Lung (tissue), 17 donors: ENCODE measurements at places on chromosomes 7 and 10.

- H3K4me3 ChIP-seq: no peak overlapping the region
- no peaks in the 10 kb centered on the region for H3K4me1 ChIP-seq
- no peaks in the 10 kb centered on the region for H3K36me3 ChIP-seq
- H3K27me3 ChIP-seq: no peaks in the 10 kb centered on the region
These were observed 88.7 kb downstream of the MAD1L1 start for GRCh38 chr7:2143981-2144595.

- H3K27ac ChIP-seq: no peak overlapping the region
- DNase-seq: no peak
- no peaks in the 10 kb centered on the region for H3K36me3 ChIP-seq
- no peaks in the 10 kb centered on the region for H3K27me3 ChIP-seq
- no peaks in the 10 kb centered on the region for H3K4me1 ChIP-seq
These were observed 64.3 kb upstream of the RET start for GRCh38 chr10:43012578-43012977.

DNA sequence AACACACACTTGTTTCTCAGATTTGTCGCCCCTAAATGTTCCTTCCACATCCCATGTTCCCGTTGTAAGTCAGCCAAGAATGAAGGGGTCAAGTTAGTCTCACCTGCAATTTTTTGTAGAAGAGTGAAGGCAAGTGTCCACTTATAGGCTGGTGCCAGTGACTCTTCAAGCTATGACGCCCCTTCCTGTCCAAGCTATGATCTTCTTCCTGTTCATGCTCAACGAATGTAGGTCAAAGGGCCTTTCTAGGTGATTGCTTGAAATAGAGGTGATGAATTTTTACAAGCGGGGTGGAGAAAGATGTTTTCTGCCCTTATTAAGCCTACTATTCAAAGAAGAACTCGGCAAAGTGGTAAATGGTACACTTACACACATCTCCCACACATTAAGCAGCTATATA, 41.0 kb downstream of the CDK1 start:
- no peak for DNase-seq
- no peaks in the 10 kb centered on the region for H3K36me3 ChIP-seq
- H3K4me3 ChIP-seq: no peak overlapping the region
- H3K4me1 ChIP-seq: peaks cover 1% of the 10 kb centered on the region
- no peak overlapping the region for H3K27ac ChIP-seq
- no peaks in the 10 kb centered on the region for H3K27me3 ChIP-seq

DNA sequence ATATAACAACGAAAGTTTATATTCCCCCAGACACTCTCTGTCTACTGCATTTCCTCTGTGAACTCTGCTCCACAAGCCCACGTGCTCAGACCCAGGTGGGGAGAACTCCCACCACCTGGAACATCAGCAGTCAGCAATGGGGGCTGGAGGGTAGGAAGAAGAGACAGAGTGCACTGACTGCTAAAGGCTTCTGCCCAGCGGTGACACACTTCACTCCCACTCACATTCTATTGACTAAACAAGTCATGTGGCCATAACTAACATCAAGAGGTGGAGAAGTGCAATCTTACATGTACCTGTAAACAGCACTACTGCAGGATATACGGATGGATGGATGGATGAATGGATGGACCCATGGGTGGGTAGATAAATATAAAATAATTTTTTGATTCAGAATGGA, 122.2 kb downstream of the MPP7 start:
- no peak overlapping the region for H3K27ac ChIP-seq
- no peaks in the 10 kb centered on the region for H3K36me3 ChIP-seq
- no peak overlapping the region for H3K4me3 ChIP-seq
- DNase-seq: no peak
- H3K27me3 ChIP-seq: no peaks in the 10 kb centered on the region
- no peaks in the 10 kb centered on the region for H3K4me1 ChIP-seq

DNA sequence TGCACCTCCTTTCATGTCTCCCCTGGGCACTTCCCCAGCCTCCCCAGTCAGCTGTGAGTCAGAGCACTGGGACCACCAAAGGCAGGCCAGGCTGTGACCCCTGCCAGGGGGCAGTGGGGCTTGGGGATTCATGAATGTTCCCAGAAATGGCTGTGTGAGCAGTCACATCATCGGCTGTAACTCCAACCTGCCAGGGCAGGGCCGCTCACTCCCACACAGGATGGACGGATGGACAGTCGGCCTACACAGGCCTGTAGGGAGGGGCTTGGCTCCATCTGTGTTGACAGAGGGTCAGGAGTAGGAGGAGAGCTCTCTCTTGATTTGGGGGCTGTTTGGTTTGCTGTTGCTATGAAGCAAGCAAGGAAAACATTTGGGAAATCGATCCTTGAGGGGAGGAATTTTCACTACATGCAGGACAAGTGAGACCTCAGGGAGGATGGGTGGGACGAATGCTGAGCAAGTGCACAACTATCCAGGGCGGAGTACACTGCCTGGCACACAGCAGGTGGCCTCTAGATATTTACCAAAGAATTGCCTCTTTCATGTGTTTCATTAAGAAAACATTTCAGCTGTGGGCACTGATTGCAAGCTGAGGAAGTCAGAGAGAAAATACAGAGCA, 2.9 kb upstream of the IGFBP1 start:
- peaks cover 27% of the 10 kb centered on the region for H3K27me3 ChIP-seq
- DNase-seq: no peak
- H3K27ac ChIP-seq: no peak overlapping the region
- H3K4me1 ChIP-seq: peaks cover 8% of the 10 kb centered on the region
- H3K36me3 ChIP-seq: no peaks in the 10 kb centered on the region

DNA sequence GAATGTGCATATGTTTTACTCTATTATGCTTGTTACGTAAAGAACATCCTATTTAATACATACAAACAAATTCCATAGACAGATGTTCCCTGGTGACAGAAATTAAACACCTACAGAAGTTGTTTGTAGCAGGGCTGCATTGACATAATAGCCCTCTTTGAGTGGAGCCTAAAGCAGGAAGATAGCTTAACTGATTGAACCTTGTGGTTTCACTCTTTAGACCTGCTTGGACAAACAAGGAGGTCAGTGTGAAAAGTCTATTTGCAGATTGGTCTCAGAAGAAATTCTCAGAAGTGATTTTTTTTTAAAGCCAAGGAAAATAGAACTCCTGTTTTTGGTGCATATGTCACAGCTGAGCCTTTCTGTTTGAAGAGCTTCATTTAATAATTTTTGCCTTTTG, 121.3 kb downstream of the PPP1R9A start:
- no peaks in the 10 kb centered on the region for H3K27me3 ChIP-seq
- H3K36me3 ChIP-seq: no peaks in the 10 kb centered on the region
- H3K27ac ChIP-seq: no peak overlapping the region
- no peak for DNase-seq
- H3K4me3 ChIP-seq: no peak overlapping the region
- no peaks in the 10 kb centered on the region for H3K4me1 ChIP-seq

- no peaks in the 10 kb centered on the region for H3K36me3 ChIP-seq
- no peak overlapping the region for H3K27ac ChIP-seq
- no peaks in the 10 kb centered on the region for H3K4me1 ChIP-seq
- no peaks in the 10 kb centered on the region for H3K27me3 ChIP-seq
These were observed 21.0 kb downstream of the BLNK start for GRCh38 chr10:96250349-96250748.

DNA sequence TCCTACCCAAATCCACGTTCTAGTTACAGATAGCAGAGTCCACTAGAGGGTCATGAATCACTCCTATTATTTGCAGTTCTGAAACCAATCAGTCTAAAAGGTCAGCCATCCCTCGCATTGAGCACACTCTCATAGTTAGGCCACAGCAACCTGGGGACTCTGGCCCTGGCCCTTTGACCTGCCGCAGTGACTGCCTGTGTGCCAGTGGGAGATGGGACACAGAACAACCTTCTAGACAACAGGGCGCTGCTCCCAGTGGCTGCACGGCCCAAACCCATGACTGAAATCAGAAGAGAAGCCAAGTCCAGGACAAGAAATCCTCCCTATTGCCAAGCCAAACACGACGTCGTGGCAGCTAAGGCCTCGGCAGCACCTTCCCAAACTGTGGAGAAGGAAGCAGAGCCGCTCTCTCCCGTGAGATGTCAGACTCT, 158.5 kb downstream of the HERPUD2 start:
- no peak overlapping the region for H3K4me3 ChIP-seq
- H3K36me3 ChIP-seq: no peaks in the 10 kb centered on the region
- no peaks in the 10 kb centered on the region for H3K27me3 ChIP-seq
- H3K27ac ChIP-seq: no peak overlapping the region

GRCh38 chr7:138004046-138004445, 2.2 kb upstream of the CREB3L2 start:
- no peak overlapping the region for H3K27ac ChIP-seq
- H3K27me3 ChIP-seq: no peaks in the 10 kb centered on the region
- no peak for DNase-seq

GRCh38 chr7:16711730-16712129, 41.8 kb upstream of the TSPAN13 start:
- H3K4me3 ChIP-seq: no peak overlapping the region
- DNase-seq: no peak
- no peaks in the 10 kb centered on the region for H3K36me3 ChIP-seq
- no peaks in the 10 kb centered on the region for H3K27me3 ChIP-seq
- H3K27ac ChIP-seq: no peak overlapping the region

DNA sequence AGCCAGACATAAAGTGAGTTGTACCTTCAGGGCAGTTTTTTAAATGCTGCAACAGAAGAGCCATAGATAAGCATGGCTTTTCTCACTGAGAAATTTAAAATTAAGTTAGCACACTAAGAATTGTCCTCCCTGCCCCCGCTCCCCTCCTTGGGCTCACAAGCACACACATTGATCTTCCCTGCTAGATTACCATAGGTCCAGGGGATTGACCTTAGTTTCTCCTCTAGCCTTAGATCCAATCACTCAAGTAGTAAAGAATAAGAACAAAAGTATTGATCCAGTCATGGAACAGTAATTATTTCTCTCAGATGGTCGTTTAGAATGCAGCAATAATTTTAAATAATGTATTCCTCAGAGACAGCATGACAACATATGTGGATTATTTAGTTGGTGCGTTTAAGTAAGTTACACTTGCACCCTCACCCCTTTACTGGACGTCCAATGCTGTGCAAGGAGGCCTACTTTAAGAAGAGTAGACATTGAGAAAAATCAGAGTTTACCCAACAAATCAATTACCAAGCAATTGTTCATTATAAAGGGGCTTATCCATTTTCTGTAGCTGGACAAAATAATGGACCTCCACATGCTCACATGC, 683.5 kb upstream of the GALNT17 start:
- no peak for DNase-seq
- H3K4me1 ChIP-seq: no peaks in the 10 kb centered on the region
- H3K27ac ChIP-seq: no peak overlapping the region
- no peak overlapping the region for H3K4me3 ChIP-seq

DNA sequence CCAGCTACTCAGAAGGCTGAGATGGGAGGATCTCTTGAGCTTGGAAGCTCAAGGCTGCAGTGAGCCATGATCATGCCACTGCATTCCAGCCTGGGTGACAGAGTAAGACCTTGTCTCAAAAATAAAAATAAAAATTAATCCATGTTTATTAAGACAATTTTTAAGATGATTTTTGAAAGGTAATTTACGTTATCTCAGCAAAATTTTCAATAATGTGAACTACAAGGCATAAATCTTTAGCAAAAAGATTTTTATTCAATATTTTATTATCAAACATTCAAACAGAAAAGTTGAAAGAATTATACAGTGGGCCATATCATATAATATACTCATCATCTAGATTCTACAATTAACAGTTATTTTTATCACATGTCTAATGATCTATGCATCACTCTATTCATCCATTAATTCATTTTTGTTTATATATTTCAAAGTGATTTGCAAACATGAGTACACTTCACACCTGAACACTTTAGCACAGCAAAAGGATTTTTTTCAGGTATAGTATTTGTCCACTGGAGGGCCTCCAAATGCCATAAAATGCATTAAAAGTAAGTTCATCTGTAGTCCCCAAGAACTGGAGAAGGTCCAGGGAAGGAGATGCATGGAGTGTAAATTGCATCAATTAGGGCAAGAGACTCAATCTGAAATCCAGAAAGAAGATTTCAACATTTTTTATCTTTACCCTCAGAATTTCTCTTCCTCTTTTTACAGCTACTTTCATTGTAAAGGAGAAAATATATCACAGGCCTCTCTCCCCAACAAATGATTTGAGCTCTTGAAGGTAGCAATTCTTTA, 38.6 kb upstream of the RSBN1L start:
- no peak for DNase-seq
- no peak overlapping the region for H3K27ac ChIP-seq
- no peaks in the 10 kb centered on the region for H3K27me3 ChIP-seq
- H3K4me1 ChIP-seq: no peaks in the 10 kb centered on the region
- H3K4me3 ChIP-seq: no peak overlapping the region

GRCh38 chr10:60910543-60910942, 33.4 kb downstream of the RHOBTB1 start:
- H3K4me1 ChIP-seq: peaks cover 8% of the 10 kb centered on the region
- H3K36me3 ChIP-seq: peaks cover 23% of the 10 kb centered on the region
- no peak overlapping the region for H3K4me3 ChIP-seq
- H3K27ac ChIP-seq: no peak overlapping the region

DNA sequence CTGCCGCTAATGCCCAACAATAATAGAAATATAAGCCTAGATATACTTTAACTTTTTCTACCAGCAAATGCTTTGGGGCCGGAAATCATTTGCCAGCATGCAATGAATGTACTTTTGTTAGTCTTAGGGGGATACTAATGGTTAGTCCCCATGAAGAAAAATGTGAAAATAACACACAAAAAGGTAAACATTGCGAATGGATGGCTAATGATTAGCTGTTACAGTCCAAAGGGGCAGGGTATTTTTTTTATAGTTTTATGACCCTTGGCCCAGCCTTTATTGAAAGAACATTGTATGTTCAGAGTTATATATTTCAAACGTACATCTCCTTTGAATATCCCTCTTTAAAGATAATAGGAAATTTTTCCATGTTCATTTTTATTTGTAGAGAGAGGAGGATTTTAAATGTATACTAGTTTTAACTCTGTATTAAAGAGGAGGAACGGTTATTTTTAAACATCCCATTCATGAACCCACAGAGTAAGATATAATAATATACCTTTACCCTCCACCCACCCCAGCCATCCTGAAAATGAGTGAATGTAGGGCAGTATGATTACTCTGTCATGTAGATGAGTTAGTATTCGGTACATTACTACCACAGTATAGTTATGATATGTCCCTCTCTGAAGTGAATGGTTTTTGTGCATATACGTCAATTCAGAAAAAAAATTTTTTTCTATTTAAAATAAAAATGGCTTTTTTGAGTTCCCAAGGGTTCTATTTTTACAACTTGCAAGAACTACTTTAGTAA, 63.6 kb downstream of the ARID5B start:
- no peak for DNase-seq
- H3K4me1 ChIP-seq: peaks cover 2% of the 10 kb centered on the region
- no peaks in the 10 kb centered on the region for H3K27me3 ChIP-seq
- no peak overlapping the region for H3K27ac ChIP-seq
- no peak overlapping the region for H3K4me3 ChIP-seq
- H3K36me3 ChIP-seq: no peaks in the 10 kb centered on the region

- H3K27me3 ChIP-seq: no peaks in the 10 kb centered on the region
- no peaks in the 10 kb centered on the region for H3K36me3 ChIP-seq
- H3K27ac ChIP-seq: no peak overlapping the region
- H3K4me3 ChIP-seq: no peak overlapping the region
These were observed 14.5 kb downstream of the KLF14 start for GRCh38 chr7:130719541-130719940.
